Forelimb muscle (tissue), 1 donor: ENCODE measurements at places on chromosomes 3 and 15. TPM values are rescaled to one million over a fixed set of nuclear protein-coding genes. Genes with fewer than 3 reads are reported as not detected.

- no peak for DNase-seq
Measured at GRCh38 chr15:58487041-58487723, 55.4 kb downstream of the LIPC start.

DNA sequence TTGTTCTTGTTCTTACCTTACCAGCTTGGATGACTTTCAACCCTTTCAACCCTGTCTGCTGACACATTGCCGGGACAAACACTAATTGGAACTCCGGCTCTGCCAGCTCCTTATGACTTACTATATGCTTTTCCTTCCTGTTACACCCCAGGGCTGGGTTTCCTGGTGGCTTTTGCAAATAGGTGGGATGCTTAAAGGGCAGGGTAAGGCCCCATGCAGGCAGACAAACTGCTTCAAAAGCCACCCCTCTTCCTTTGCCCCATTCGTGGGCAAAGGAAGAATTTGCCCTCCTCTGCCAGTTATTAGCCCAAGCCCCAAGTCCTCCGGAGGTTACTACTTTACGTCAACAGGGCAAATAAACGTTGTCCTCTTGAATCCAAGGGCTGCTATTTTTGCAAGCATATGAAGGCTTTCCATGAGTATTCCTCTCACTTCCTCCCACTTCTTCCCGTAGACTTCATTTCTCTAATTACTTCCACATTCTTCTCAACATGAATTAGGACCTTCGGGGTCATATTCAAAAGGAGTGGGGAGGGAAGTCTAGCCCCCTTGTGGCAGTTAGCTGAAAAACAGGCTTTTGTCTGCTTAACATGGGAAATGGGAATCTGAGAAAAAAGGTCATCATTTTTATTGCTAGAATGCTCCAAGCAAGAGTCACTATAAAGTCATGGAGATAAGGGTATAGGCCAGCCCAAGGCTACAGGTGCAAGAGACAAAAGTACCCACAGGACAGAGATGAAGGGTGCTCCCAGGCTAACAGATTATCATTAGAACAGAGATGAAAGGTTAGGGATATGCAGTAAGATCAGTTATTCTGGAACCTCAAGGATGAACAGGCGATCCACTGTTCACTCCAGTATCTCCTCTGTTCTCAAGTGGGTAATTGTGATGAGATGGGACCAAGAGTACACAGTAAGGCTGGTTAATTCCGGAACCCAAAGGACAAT lies 56.3 kb upstream of the FSTL1 start:
- no peak for DNase-seq

Gene LDHAL6B
- 0.14 TPM for polyA plus RNA-seq

GRCh38 chr3:192825657-192826200 lies 91.9 kb downstream of the MB21D2 start:
- DNase-seq = no peak

DNA sequence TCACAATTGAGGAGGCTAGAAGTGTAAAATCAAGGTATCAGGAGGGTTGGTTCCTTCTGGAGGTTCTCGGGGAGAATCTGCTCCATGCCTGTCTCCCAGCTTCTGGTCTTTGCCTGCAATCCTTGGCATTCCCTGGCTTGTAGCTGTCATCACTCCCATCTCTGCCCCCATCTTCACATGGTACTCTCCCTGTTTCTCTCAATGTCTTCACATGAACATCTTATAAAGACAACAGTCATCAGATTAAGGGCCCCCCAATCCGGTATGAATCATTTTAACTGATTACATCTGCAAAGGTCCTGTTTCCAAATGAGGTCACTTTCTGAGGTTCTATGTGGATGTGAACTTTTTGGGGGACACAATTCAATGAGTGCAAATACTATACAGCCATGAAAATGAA lies 113.0 kb upstream of the GALNT15 start:
- no peak for DNase-seq

- no peak for DNase-seq
Measured at GRCh38 chr3:97699889-97700288, 64.7 kb upstream of the ARL6 start.

Gene BFSP2
- polyA plus RNA-seq = not detected

DNA sequence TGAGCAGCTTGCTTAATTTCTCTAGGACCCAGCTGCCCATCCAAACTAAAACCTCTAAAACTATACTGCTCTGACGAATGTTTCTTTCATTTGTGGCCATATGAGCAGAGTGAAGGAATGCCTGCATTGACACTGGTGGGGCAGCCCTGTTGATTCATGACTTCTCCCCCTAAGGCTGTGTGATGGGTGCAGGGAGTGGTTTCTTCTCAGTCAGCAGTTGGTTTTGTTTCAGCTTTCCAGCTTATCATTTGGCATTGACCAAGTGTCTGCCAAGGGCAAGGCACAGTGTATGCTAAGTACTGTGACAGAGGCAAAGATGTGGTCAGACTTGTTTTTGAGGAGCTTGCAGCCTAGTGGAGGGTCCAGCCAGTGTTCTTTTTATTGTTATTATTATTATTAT lies 4.7 kb downstream of the ABHD6 start:
- no peak for DNase-seq

Gene P2RY13
- 1.1 TPM for polyA plus RNA-seq

GRCh38 chr15:65937054-65937453 lies 67.8 kb downstream of the RAB11A start:
- no peak for DNase-seq

Gene HCLS1
- 6.3 TPM for polyA plus RNA-seq

Gene CA12
- polyA plus RNA-seq = 0.75 TPM

DNA sequence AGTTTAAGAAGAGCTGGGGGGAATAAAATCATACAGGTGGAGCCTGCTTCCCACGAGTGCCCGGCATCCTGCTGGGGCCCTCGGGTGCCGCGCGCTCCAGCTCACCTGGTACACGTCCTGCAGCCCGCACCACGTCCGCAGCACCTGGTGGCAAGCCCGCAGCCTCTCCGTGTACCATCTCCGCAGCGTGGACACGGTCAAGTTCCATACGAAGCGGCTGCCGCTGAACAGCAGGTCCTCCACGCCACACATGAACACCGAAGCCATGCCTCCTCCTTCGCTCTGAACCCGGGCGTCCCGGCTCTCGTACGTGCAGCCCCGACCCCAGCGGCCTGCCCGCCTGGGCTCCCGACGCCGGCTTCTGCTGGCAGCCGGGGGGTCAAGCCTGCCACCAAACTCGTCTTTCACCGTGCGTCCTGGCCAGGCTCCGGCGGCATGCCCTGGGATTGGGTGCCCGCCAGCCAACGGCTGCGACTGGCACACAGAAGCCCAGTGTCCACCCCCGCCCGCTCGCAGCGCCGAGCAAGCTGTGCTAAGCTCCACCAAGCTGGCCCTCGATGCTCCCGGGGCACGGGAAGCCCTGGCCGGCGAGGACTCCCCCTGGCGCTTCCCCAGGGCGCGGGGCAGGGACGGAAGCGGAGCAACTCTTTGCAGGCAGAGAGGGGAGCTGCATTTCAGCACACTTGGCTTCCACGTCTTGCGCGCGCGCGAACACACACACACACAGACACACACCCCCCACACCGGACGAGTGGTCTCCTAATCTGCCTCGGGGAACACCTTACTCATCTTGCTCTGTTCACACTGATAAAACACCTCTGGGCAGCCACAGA lies at the start of gene FRMD4B:
FRMD4B (minus strand) TSS at position 366 of the 833 bp plus-strand sequence; CDS start at position 267, 99 bp downstream.
- no peak for DNase-seq

DNA sequence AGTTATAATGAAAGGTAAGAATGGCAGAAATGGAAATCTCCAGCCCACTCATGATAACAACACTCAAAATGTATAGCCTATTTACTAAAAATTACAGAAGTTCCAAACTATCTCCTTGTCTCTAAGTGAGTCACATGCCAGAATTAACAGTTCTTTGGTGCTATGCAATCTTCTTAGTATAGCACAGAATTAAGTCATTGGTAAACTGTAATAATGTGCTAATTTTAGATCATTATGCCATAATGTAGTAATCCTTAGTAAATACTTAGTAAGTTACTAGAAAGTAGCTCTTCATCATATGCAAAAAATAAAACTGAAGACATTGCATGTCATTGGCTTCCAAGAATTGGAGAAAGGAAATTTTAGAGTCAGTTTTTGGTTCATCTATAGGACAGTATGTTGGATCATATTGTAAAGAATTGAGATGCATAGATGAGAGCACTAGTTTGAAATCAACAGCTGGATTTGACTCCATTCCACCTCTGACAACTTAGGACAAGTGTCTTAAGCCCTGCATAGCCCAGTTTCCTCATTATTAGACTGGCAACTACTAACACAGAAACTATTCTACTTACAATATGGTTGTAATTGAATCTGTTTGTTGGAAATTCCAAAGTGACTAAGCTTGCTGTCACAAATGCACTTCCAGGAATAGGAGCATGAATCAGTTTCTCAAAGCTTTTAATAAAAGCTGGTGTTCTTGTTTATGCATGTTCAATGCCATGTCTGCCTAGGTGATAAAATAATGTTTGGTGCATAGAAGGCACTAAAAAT lies 40.1 kb upstream of the CD47 start:
- no peak for DNase-seq

GRCh38 chr3:41975416-41976103 lies 13.7 kb upstream of the ULK4 start:
- no peak for DNase-seq

GRCh38 chr3:66598168-66598567 lies 97.3 kb upstream of the LRIG1 start:
- DNase-seq = no peak

DNA sequence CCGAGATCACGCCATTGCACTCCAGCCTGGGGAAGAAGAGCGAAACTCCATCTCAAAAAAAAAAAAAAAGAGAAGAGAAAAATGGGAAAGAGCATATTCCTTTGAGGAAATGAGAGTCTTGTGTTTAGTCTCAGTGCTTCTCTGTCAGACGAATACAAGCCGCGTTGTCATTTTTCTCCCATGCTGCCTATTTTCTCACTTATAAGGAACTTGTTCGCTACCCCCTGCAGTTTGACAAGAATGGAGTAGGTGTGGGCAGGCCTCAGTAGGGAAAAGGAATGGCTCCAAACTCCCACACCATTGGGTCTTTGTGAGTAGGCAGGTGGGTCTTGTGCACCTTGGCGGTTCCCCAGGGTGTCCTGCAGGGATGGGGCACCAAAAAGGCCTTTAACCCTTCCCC lies 6.5 kb downstream of the GPR160 start:
- DNase-seq = no peak

DNA sequence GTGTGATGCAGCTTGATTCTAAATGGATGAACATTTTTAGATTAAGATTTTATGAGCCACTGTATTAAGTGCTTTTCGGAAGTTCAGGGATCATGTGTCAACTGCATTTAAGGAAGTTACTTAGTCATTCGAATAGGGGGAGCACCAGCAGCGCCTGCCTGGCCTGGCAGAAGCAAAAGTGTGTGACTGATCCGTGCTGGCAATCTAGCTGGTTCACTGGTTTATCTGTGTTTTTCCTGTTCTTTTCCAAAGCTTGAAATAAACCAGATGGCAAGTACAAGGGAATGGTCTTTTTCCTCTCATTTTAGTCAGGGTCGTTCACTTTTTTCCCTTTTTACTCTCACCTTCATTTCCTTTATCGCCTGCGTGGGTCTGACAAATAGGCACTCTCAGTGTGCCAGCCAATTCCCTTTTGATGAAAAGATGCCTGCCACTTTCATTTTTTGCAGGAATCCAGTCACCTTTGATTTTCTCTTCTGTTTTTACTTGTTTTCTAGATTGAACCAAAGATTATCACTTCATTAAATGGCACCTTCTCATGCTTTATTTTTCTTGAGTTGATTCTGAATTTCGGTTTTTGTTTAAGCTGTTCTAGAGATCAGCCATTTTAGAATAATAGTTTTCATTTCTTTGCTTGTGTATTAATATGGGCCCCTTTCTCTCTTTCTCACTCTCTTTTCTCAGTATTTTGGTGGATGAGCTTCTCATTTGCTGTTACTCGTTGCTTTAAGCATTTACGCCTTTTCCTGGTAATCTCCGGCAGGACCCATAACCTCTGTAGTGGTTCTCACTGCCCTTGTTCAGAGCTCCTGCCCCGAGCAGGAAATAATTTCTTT lies 2.8 kb downstream of the ABHD2 start:
- DNase-seq = no peak

DNA sequence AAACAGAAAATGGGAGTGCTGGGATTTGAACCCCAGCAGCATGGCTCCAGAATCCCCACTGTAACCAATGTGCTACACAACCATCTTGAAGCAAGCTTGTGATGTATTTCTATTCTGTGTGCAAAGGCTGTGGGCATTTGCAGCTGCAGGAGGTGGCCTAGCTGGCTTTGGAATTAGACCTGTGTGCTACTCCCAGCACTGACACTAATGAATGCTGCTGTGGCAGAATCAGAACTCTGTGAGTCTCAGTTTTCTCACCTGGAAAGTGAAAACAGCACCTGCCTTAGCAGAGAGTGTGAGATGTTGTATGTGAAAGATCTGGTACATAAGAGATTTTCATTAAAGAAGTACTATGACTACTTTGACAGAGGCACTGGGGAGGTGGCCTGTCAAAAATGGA lies 21.5 kb upstream of the SMAD6 start:
- DNase-seq = no peak

DNA sequence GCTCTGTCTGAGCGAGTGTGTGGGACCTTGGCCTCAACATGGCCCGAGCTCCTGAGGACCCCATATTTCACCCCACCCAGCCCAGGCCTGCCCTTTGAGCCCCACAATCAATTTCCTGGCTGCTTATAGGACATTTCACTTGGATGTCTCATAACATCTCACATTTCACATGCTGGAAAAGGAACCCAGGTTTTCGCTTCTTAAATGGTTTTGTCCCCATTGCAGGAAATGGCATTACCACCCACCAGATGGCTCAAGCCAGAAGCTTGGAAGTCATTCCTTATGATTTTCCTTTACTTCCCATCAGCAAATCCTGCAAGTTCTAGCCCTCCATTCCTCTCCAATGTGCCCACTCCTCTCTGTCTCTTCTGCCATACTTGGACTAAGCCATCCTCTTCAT lies 14.9 kb downstream of the ITGA11 start:
- no peak for DNase-seq

DNA sequence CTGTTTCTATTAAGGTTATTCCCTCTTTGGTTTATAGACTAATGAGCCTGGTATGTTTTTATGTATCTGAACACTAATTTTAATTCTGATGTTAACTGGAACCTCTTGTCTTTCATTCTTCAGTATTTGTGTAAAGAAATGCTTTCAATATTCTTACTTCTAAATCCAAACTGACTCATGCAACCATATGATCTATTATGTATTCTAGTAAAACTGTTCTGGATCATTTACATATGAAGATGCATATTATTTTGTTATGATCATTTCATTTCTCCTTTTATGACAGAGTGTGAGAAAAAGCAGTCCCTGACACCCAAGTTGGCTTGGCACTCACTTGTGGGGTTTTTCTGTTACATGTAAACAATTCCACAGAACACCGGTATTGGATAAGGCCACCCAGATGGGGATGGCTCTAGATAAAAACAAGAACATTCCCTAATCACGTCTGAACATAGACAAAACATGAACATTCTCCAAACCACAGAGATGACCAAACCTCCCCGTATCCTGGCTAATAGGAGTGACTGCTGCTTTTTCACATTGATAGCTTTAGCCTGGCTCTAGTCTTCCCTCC lies 72.2 kb upstream of the EPHB3 start:
- DNase-seq = no peak

DNA sequence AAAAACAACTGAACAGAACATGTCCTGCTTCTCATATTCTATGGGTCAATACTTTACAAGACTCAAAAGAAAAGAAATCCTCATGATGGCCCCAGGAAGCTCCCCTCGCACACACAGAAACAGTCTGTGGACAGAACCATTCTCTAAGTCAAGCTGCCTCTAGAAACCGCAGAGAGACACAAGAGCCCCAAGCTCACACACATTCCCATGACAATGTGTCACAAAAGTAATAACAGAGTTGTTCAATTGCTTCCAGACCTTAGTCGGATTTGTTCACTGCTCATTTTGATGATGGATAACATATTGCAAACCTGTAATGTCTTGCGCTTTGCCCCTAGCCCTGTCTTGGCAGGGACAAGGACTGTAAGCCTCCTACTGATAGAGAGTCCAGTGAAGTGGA lies 60.9 kb downstream of the UMPS start:
- no peak for DNase-seq

Gene PSTPIP1
- 2.7 TPM for polyA plus RNA-seq

Gene FLNB
- polyA plus RNA-seq = 43.4 TPM
